T-helper 2 cell (primary cell): ENCODE measurements at places on chromosomes 5 and 9.

- DNase-seq, result no peak
Measured at GRCh38 chr5:18534119-18534518, 899.9 kb downstream of the TAF11L14 start.

- no peak for DNase-seq
Measured at GRCh38 chr5:135832941-135833920, 1.2 kb upstream of the SLC25A48 start.

GRCh38 chr5:143908959-143909358 lies 97.0 kb downstream of the HMHB1 start:
- no peak for DNase-seq

DNA sequence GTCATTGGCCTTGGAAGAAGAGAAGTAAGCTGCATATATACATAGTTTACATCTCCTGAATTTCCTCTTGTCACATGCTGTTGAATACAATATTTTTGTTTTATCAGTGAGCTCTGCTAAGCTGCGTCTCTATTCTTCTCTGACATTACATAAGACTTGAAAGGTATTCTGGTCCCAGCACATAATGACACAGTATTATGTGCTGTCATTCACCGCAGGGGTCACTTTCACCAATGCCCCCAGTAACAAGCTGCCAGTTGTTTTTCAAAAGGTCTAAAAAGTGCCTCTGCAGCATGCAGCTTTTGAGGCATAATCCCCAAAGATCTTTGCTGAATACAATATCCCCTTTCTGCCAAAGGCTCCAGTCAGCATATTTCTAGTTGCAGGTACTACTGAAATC lies 349.0 kb upstream of the FAM174A start:
- DNase-seq, result no peak

GRCh38 chr9:119078015-119078414 lies 291.2 kb downstream of the BRINP1 start:
- no peak for DNase-seq

GRCh38 chr9:127206666-127207065 lies 57.9 kb upstream of the GARNL3 start:
- no peak for DNase-seq

- DNase-seq, result peak; percentile 14
Measured at GRCh38 chr5:31413030-31413812, 118.7 kb downstream of the DROSHA start.

GRCh38 chr5:69292306-69292705 lies 40.3 kb downstream of the CCDC125 start:
- DNase-seq, result no peak

GRCh38 chr5:126248611-126249010 lies 174.6 kb upstream of the GRAMD2B start:
- DNase-seq, result no peak

DNA sequence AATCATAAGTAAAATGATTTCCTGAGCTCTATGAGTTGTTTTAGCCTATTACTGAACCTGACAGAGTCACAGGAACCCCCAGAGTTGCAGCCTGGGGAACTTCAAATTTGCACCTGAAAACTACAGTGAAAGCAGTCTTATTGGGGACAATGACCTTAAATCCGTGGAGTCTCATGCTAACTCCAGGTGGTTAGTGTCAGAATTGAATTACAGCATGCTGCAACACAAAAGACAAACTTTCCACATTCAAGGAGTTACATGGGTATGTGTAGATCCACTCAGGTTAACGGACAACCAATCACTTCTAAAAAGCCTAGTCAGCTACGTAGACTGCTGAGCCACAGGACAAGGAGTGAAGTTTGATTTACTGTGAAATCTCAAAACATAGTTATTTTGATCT lies 49.7 kb downstream of the PLPP1 start:
- no peak for DNase-seq

- no peak for DNase-seq
Measured at GRCh38 chr5:181053488-181054121, 13.5 kb downstream of the BTNL9 start.

GRCh38 chr5:132065351-132065937 lies 5.0 kb downstream of the IL3 start:
- DNase-seq, result no peak

GRCh38 chr5:146223179-146223578 lies 19.8 kb downstream of the RBM27 start:
- no peak for DNase-seq

- DNase-seq, result peak; percentile 19
Measured at GRCh38 chr9:128420651-128421481, at the start of gene CERCAM. Gene CERCAM (plus strand): TSS chr9:128420857. CDS start chr9:128420878, 21 bp downstream.

GRCh38 chr5:38816083-38817030 lies 29.5 kb upstream of the OSMR start:
- DNase-seq, result no peak
